ENCODE measurements at places on chromosomes 4 and X.
A peak's percentile ranks its signal among the peaks of the same experiment; 100 is the strongest.

- no peak for DNase-seq
These were observed 7.4 kb downstream of the PSAPL1 start for GRCh38 chr4:7427361-7427760.

- DNase-seq, result no peak
These were observed 109.9 kb upstream of the FAM47C start for GRCh38 chrX:36898301-36898700.

DNA sequence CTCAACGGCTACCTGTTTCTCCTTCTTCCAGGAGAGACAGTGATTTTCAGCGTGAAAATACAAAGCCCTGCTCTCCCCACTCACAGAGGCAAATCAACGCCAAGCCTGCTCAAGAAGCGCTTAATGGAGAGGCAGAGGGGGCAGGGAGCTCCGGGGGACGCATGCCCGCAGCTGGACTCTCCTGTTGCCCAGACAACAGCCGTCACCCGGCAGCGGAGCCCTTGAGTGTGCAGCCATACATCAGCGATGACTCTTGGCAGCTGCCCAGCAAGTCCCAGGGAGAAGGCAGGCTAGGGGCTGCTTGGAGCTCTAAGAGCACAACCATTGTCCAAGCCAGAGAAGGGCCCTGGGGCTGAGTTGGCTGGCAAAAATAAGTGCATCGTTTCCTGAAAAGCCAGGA, 71.0 kb upstream of the AFAP1 start:
- no peak for DNase-seq

DNA sequence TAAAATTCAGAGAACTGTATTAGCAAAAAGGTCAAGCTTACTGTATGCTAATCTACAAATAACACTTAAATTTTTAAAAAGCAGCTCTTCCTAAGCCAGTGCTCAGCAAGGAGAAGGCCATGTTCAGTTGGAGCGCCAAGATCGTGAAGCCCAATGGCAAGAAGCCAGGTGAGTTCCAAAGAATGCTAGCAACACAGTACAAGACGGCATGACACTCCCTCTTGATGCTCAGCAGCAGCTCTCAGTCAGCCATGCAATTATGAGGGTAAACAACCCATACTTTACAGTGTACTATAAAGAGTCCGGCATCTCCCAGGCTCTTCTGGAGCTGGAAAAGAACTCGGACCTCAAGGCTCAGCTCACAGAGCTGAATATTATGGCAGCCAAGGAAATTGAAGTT, 34.9 kb downstream of the STX18 start:
- no peak for DNase-seq

DNA sequence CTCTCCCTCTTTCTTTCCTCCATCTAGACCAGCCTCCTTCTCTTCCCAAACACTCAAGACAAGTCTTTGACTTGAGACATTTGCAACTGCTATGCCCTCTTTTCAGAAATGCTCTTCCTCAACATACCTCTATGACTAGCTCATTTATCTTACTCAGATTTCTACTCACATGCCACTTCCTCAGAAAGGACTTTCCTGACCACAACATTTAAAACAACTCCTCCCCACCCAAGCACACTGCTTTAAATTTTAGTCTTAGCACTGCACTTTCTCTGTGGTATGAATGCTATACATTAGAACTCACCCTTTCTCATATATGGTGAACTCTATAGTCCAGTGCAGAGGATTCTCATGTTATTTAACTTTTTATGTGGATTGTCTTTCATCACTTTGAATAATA, 28.4 kb upstream of the SULT1E1 start:
- DNase-seq, result peak; percentile 3

- DNase-seq, result no peak
These were observed 33.8 kb upstream of the TRIM2 start for GRCh38 chr4:153170407-153170806.

Measured in hematopoietic multipotent progenitor cell treated with erythropoietin and hydrocortisone succinate and interleukin-3 and kit ligand, for 8 days (in vitro differentiated cells).